ENCODE measurements at places on chromosomes 4 and X.
A peak's percentile ranks its signal among the peaks of the same experiment; 100 is the strongest.

- DNase-seq: no peak
Observed at GRCh38 chr4:121562811-121563210, 134.0 kb downstream of the ANXA5 start.

- DNase-seq: no peak
Observed at GRCh38 chrX:31228415-31228832, 156.6 kb upstream of the FTHL17 start.

GRCh38 chr4:173056710-173057109 lies 111.9 kb upstream of the GALNT7 start:
- DNase-seq: peak; percentile 37

GRCh38 chr4:104492183-104492771 lies 2.4 kb downstream of the CXXC4 start:
- DNase-seq: peak; percentile 52

GRCh38 chr4:81260443-81261101 lies 45.5 kb upstream of the PRKG2 start:
- DNase-seq: no peak

DNA sequence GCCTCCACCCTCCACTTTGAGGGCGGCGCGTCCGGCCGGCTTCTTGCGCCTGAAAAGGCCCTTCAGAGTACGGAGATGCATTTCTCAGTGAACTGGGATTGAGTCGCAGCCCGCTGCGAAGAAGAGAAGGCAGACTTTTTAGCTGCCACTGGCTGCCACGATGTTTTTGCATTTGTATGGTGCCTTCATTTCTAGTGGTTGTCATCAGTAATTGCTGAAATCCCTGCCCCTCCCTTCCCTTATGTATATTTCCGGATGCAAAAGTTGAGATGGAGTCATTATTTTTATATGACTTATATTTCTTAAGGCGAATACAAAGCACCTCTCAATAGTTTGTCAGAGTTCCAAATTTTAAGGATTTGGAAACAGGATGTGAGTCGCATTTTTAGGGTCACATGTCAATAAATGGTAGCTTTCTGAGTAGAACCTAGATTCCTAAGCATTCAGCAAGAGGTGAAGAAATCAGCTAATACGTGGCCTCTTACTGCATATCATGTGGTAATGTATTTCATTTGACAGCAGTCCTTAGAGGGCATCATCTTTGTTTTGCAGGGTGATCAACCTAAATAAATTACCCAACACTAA lies 658 bp downstream of the ATP6AP2 start:
- DNase-seq: no peak

DNA sequence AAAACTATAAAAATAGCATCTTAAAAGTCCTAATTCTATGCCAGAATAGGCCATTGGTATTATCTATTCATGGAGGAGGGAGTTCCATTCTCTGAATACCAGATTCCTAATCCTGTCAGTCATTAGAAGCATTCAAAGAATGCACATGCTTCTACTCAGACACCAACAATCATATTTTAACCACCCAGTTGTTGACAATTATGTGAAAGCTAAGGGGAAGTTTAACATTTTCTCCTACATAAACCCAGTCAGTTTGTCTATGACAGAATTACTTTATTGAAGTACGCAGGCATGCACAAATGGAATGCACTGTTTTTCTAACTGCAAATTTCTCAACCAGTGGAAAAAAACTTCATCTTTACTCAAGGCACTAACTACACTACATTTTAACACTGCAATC lies 69.6 kb upstream of the MTNR1A start:
- DNase-seq: no peak
